ENCODE measurements at places on chromosomes 5 and 9. TPM values are rescaled to one million over a fixed set of nuclear protein-coding genes. Genes with fewer than 3 reads are reported as not detected.

Gene ANXA1
- 314 TPM for total RNA-seq

Gene PITX1
- not detected for total RNA-seq

Gene IFNA21
- total RNA-seq = not detected

Gene NUTM2G
- not detected for total RNA-seq

Gene HAVCR1
- total RNA-seq = not detected

Gene CEL
- total RNA-seq = 0.75 TPM

Gene CMYA5
- 2.7 TPM for total RNA-seq

Gene CNTNAP3B
- total RNA-seq = 9.3 TPM

Gene SYK
- total RNA-seq = 63.8 TPM

GRCh38 chr9:426264-426663 is 211.6 kb downstream of the DOCK8 start:
- no peak for DNase-seq

DNA sequence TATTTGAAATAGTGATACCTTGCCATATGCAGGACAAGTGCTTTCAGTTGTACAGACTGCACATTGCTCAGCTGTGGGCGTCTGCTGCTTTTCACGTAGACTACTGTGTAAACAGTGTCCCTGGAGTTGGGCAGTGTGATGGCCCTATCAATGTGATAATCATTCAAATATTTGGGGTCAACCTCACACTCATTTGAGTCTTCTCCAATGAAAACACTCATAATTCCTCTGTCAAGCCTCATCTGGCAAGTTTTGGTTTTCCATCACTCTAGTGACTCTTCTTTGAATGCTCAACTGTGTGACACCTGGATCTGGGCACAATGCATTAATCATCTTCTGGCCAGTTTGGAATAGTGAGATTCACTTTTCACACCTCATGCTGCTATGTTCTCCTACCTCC is 64.4 kb downstream of the UGCG start:
- DNase-seq = no peak

GRCh38 chr9:37382161-37382981 is 40.1 kb upstream of the GRHPR start:
- no peak for DNase-seq

DNA sequence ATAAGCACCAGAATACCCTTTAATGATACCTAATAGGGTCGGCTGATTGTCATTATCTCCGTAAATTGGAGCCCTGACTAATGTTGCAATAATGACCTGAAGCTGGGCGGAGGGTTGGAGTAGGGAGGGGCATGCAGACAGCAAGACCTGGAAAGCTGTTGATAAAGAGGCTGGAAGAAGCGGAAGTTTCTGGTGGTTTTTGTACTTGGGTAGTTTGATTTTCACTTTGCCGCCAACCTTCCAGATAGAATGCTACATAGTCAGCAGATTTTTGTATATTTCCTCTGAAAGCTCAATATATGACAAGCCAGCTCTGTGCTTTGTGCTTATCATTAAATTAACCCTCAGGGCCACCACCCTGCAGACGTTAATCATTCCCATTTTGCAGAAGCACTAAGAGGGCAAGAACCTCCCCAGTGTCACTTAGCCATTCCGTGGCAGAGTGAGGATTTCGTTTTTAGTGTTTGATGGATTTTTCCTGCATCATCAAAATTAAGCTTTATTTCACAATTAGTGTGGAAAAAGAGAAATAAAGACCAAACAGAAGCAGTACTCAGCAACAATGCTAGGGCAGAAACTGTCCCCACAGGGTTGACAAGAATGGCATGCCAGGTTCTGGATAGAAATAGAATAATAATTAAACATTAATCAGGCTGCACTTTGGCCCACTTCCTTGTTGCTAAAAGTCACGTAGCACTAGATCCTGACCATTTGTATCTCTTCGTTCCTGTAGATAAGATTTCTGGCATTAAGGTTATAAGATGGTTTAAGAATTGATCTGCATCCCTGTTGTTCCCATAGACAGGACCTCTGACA is 34.7 kb downstream of the DIRAS2 start:
- DNase-seq = no peak

GRCh38 chr9:71741926-71742648 is 26.2 kb downstream of the CEMIP2 start:
- DNase-seq = no peak

DNA sequence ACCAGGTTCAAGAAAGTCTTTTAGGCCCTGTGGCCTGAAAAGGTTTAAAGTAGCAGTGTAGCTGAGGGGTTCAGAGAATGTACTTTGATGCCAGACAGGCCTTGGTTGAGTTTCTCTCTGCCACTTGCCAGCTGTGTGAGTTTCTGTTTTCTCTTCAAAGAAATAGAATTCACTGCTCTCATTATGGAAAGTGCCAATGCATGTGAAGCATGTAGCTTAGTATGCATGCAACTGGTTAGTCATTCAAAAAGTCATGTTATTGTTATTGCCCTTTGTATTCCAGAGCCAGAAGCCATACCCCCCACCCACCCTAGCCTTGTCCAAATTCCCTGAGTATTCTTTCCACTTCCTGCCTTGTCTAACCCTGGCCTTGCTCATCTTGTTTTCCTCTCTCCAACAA is 101.7 kb downstream of the ADRB2 start:
- no peak for DNase-seq

DNA sequence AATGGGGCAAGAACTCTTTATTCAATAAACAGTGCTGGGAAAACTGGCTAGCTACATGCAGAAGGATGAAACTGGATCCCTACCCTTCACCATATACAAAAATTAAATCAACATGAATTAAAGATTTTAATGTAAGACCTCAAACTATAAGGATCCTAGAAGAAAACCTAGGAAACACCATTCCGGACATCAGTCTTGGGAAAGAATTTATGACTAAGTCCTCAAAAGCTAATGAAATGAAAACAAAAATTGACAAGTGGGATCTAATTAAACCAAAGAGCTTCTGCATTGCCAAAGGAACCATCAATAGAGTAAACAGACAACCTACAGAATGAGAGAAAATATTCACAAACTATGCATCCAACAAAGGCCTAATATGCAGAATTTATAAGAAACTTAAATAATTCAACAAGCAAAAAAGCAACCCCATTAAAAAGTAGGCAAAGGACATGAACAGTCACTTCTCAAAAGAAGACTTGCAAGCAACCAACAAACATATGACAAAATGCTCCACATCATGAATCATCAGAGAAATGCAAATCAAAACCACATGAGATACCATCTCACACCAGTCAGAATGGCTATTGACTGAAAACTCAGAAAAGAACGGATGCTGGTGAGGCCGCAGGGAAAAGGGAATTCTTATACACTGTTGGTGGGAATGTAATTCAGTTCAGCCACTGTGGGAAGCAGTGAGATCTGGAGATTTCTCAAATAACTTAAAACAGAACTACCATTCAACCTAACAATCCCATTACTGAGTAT is 104.3 kb upstream of the MAP3K1 start:
- no peak for DNase-seq

DNA sequence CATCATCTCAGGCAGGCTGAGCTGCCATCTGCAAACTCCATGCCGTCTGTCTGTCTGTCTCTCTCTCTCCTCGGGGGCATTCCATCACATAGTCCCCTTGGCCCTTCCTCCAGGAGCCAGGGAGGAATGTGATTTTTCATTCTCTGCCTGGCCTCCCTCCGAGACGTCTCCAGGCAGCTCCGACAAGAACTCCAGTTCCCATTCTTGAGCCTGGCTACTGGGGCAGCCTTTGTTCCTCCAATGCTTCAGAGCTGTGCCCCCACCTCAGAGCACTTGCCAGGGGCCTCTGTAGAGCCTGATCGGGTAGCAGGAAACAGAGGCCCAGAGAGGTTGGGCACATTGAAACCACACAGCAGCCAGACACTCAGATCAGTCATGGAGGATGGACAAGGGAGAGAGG is 74.0 kb downstream of the COL27A1 start:
- DNase-seq = no peak

DNA sequence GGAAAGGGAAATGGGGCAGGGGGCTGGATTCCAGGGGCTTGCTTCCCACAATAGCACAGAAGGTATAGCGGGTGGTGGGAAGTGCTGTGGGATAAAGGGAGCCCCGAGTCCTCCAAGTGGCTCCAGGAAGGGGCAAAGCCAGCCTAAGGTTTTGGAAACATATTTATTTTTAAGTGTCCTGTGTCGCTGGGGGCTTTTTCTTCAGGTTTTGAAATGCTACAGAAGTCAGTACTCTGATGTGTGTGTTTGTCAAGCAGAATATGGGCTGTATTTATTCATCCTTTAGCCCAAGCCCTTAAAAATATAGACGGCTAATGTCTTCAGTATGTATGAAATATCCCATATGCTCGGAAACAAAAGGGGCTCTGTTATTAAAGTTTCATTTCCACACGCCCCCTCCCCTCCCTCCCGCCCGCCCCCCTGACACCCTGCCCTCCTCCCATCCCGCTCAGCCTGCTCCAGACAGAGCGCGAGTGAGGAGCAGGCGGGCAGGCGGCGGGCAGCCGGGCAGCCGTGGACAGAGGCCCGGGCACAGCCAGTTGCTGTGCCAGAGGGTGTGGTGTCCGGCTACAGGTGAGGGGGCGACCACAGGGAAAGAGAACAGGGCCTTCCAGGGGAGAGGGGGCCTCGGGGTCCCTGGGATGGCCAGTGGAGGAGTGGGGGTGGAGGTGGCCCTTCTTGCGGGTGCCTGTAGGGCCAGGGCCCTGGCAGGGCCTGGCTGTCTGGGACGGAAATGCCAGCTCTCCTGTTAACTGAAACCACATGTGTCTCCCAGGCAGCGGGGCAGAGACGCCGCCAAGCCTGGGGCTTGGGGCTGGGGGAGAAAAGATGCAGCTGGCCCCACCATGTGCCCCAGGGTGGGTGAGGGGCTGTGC is 39.6 kb upstream of the SYNPO start:
- no peak for DNase-seq

DNA sequence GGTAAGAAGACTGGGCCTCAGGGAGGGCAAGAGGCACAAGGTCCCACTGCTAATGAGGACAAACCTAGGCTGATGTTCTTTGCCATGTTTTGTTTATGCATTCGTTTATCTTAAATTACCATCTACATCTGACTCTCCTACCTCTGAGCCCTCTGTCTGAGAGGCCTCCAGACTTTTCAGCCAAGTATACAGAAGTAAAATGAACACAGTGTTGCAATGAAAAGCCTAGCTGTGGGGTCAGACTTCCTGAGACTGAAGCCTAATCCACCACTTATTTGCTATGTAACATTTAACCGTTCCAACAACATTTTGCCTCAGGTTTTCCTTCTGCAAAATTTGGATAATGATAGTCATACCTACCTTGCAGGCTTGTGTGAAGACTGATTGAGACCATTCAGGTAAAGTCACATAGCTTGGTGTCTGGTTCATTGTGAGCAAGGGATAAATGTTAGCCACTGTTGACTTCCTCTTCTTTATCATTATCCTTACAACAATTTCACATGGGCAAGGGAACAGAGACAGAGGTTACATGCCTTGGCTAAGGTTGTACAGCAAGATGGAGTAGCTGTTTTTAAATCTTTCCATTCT is 374.9 kb upstream of the CLINT1 start:
- DNase-seq = no peak

- DNase-seq = peak; percentile 32
These were observed 38.6 kb upstream of the PITX1 start for GRCh38 chr5:135072387-135073281.

GRCh38 chr9:23464275-23464674 is 361.8 kb downstream of the ELAVL2 start:
- no peak for DNase-seq

- no peak for DNase-seq
These were observed 1.4 kb downstream of the TAF7 start for GRCh38 chr5:141319202-141319601.

GRCh38 chr5:111810112-111810511 is 53.1 kb upstream of the NREP start:
- no peak for DNase-seq

DNA sequence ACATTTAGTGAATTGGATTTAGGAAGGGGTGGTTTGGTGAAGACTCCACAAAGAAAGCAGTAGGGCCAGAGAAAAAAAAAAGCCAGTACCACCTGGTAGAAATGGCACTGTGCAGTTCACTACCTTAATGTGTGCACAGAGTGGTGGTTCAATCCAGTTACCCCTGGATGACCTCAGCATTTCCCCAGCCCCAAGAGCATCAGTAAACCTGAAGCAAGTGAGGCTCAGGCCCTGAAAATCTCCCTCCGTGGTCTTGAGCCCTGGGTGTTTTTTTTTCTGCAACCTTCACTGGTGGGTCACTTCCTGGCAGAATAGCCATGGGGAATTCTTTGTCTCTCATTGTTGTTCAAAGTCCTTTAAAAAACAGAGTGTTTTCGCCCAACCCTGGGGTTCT is 202.9 kb downstream of the GADD45G start:
- DNase-seq = no peak

DNA sequence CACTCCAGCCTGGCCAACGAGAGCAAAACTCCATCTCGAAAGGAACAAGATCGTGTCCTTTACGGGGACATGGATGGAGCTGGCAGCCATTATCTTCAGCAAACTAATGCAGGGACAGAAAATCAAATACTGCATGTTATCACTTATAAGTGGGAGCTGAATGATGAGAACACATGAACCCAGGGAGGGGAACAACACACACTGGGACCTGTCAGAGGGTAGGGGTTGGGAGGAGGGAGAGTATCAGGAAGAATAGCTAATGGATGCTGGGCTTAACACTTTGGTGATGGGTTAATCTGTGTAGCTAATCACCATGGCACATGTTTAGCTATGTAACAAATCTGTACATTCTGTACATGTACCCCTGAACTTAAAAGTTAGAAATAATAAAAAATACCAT is 40.9 kb downstream of the NMUR2 start:
- no peak for DNase-seq

Data from upper lobe of right lung (tissue), 1 donor.